ENCODE measurements at places on chromosomes 12 and 14. TPM values are rescaled to one million over a fixed set of nuclear protein-coding genes. Genes with fewer than 3 reads are reported as not detected.

DNA sequence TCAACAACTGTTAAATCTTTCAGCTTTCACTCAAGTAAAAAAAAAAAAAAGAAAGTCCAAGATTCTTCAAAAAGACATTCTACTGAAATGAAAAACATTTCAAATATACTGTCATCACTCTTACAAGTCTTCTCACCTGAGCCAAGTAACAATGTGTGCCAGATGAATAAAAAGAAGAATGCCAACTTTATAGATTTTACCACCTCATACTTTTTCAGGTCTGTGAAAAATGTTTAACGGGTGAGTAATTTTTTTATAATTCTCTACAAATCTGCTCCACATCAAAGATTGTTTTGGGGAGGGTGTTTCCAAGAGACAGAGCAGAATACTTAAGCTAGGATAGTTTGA, 181.0 kb upstream of the BMP4 start:
- no peak for DNase-seq

- no peak for DNase-seq
Measured at GRCh38 chr12:65122703-65123102, 1.6 kb upstream of the WIF1 start.

DNA sequence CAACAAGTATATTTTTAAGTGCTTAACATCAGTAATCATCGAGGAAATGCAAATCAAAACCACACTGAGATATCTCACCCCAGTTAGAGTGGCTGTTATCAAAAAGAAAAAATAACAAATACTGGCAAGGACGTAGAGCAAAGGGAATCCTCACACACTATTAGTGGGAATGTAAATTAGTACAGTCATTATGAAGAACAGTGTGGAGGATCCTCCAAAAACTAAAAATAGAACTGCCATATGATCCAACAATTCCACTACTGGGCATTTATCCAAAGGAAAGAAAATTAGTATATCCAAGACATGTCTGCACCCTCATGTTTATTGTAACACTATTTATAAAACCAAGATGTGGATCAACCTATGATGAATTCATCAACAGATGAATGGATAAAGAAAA, 149.0 kb upstream of the PWP1 start:
- DNase-seq, result no peak

GRCh38 chr12:79557690-79558315, 133.0 kb downstream of the PAWR start:
- no peak for DNase-seq

GRCh38 chr12:92721130-92721529, 18.3 kb downstream of the PLEKHG7 start:
- DNase-seq, result no peak

DNA sequence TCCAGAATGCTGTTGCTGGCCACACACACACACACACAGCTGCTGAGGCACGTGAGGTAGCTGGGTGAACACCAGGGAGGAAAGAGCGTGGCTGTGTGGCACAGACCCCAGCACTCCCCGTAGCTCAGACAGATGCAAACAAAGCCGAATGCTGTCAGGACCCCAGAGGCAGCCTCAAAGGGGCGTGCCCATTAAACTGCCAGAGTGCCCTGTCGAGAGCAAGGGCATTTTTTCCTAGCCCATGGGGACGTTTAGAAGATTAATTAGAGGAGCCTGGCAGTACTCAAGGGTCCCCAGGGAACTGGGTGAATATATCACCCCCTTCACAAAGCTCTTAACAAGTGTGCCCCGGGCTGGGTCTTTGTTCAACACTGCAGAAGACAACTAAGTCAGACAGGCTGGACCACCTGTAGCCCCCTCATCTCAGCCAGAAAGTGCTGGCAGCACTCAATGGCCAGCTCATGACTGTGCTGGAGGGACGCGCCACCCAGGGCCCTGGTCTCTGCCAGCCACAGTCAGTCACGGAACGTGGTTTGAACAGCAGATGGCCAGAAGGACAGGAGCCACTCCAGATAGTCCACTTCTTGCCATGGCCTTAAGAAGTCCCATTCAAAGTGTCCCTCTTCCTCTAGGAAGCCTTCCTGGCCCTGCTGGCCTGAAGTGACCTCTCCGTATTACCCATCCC, 37.5 kb downstream of the TTC7B start:
- DNase-seq, result peak; percentile 25

DNA sequence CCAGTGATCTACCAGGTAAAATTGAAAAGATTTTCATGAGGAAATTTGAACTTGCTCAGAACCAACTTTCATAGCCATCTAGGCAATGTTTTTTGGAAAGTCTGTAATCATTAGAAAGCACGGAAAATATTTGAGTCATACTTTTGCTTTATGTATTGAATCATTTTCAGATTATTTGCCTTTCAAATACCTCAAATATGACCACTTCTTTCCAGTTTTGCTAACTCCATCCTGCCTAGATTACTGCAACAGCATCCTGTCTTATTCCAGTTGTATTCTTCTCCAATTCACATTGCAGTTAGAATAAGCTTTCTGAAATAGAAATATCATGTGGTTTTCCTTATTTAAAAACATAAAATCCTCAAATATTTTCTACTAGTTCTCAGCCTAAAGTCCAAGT, 239.8 kb upstream of the FAR2 start:
- DNase-seq, result no peak

DNA sequence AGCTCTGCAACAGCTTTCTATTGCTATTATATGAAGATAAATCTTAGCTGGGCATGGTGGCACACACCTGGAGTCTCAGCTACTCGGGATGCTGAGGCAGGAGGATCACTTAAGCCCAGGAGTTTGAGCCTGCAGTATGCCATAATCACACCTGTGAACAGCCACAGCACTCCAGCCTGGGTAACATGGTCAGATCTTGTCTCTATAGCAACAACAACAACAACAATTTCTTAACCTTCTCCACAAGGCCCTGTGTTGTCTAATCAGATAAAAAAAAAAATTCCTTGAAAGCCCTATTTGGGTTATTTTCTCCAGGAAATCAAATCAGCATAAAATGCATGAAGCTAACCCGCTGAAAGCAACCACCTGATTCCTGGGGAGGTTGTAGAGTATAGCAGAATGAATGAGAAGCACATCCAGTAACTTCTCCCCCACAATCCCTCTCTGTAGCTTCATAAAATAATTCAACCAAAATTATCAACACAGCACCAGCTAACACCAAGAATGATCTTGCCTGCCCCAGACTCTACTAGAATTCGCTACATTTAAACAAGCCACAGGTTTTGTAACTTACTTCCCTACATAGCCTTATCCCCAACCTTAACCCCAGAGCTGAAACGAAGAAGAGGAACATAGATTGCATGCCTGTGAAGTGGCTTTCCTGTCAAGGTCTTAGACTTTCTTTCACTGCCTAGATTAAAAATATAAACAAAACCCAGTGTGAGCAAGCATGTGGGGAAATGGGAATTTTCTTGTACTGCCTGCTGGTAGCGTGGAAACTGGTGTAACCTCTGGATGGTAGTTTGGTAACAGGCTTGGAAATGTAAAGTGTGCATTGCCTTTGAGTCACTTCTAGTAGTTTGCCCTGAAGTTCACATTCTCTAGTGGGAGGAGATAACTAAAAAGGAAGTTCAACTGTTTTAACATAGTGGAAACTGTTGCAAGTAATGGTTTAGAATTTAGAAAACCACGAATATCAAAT, 6.0 kb upstream of the STK38L start:
- DNase-seq, result no peak

DNA sequence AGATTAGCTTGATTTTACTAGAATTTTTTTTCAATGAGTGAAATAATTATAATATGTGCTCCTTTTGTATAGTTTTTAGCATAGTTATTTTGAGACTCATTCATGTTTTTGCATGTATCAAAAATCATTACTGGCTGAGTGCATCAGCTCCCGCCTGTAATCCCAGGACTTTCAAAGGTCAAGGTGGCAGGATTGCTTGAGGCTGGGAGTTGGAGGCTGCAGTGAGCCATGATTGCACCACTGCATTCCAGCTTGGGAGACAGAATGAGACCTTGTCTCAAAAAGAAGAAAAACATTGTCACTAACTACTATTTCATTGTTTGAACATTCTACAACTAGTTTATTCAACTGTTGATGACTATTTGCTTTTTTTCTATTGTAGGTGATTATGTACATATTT, 802.7 kb downstream of the SLC16A7 start:
- no peak for DNase-seq

- DNase-seq, result peak; percentile 84
Measured at GRCh38 chr12:49059299-49060171, 1.1 kb downstream of the KMT2D start.

DNA sequence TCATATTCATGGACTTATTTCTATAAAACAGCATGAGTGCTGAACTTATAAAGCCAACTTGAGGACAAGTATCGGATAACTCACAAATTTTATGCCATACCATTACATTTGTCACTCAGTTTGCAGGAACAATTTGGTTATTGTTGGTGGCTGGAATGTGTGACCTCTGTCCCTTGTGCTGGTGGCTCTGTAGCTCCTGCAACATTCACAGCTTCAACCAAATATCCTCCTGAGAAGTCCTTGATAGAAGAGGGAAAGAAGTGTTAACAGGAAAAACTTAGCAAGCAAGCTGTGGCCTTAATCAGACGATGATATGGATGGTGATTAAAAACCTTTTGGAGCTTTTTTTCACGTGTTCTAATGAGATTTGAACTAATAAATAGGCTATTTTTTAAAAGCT, 61.0 kb upstream of the DNM1L start:
- DNase-seq, result no peak

- no peak for DNase-seq
Measured at GRCh38 chr14:77612011-77612620, 4.3 kb downstream of the SPTLC2 start.

The GNB3 gene
- 4.0 TPM for total RNA-seq

The ANKS1B gene
- total RNA-seq, result 37.1 TPM

The PTPRB gene
- total RNA-seq, result 38.0 TPM

The TBX5 gene
- total RNA-seq, result not detected
